Activated CD4-positive, alpha-beta T cell treated with anti-CD3 and anti-CD28 coated beads for 24 hours (primary cell): ENCODE measurements at places on chromosomes 12 and 14.

GRCh38 chr12:47144769-47145168 lies 65.0 kb upstream of the AMIGO2 start:
- no peak for DNase-seq

GRCh38 chr12:11777451-11777850 lies 128.0 kb downstream of the ETV6 start:
- DNase-seq = no peak

- no peak for DNase-seq
These were observed 2.3 kb downstream of the PTMS start for GRCh38 chr12:6768437-6768914.

DNA sequence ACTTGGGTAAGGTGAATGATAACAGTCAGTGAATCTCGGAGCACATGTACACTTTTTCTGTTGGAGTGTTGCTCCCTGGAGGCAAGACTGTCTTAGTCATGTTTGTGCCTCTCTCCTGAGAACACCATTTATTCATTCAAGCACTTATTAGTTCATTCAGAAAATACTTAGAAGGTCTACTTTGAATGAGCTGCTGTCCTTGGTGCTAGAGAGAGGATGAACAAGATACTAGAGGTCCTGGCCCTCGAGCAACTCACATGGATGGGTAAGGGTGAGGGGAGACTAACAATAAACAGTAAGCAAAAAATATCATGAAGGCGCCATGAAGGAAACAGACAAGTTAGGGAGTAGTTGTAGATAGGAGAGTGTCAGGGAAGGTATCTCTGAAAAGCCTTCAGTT lies 17.1 kb upstream of the SAMD4A start:
- DNase-seq = no peak

GRCh38 chr12:109815757-109816617 lies 17.2 kb downstream of the TRPV4 start:
- DNase-seq = no peak

DNA sequence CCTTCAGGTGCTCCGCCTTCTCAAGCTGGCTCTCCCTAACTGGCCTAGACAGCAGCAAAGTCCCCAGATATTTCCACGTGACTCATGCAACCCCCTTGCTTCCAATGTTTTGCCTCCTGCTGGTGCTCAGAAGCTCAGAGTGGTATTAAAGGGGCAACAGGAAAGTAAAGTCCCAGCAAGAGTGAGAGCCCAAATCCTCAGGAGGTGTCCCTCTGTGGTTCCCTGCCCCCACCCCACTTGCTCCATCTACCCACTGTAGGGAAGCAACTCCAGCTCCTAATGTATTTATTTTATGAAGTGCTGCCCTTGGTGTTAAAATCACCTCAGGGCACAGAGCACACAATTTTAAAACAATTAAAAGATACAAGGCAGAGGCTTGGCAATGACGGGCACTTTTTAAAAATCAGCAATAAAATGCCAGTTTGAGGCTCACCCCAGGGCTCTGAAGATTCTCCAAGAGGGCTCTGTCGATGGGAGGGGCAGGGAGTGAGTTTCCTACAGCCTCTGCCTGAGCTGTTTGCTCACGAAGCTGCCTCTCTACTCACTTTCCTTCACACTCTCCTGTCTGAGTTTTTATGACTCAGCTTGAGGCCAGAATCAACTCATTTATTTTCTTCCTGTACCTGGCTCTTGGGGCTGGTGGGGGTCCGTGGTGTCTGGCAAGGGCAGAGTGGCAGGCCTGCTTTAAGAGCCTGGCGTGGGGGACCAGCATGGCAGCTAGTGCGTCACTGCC lies 81.9 kb upstream of the MAX start:
- no peak for DNase-seq

DNA sequence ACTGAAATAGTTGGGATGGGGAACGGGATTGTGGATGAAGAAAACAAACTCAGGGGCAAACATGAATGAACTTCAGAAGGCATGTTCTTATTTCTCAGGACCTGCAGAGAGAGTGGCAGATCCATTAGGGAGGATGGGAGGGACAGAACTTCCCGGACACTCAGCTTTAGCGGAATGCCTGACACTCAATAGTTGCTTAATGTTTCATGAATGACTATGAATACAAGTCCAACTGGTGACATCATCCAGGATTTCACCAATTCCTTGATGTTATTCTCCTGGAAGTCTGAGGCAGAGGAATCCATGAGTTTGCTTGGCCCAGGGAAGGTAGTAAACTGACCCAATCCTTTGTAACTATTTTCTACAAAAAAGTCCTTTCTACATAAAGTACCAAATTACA lies 37.8 kb upstream of the LRRC10 start:
- no peak for DNase-seq

DNA sequence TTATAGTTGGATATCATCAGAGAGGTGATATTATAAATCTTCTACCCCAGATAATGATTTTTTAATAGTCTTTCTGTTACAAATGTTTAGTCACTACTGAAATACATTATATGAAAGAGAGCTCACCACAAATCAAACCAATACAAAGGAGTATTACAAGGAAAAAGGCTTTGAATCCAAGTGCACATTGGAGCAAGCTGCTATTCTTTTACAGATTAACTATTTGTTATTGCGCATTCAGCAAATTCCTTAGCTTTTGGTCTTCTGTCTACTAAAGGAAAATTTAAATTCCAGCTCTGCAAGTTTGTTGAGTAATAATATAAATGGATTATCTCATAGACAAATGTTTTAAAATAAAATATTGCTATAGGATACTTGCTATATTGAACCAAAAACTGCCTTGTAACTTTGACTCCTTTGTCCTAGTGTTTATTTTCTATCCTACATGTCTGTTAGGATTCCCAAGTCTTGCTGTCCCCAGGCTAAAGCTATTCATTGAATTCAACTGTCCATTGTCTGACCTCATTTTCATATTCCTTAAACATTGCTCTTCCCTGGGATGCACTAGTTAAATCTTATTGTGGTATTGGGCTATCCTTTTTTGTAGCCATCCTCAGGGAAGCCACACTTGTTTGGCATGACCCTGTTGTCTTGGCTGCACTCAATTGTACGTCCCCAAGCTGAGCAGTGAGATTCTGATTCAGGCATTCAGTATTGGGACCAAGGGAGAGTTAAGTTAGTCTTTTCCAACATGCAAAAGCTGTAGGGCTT lies 41.5 kb downstream of the PDE3A start:
- DNase-seq = no peak

DNA sequence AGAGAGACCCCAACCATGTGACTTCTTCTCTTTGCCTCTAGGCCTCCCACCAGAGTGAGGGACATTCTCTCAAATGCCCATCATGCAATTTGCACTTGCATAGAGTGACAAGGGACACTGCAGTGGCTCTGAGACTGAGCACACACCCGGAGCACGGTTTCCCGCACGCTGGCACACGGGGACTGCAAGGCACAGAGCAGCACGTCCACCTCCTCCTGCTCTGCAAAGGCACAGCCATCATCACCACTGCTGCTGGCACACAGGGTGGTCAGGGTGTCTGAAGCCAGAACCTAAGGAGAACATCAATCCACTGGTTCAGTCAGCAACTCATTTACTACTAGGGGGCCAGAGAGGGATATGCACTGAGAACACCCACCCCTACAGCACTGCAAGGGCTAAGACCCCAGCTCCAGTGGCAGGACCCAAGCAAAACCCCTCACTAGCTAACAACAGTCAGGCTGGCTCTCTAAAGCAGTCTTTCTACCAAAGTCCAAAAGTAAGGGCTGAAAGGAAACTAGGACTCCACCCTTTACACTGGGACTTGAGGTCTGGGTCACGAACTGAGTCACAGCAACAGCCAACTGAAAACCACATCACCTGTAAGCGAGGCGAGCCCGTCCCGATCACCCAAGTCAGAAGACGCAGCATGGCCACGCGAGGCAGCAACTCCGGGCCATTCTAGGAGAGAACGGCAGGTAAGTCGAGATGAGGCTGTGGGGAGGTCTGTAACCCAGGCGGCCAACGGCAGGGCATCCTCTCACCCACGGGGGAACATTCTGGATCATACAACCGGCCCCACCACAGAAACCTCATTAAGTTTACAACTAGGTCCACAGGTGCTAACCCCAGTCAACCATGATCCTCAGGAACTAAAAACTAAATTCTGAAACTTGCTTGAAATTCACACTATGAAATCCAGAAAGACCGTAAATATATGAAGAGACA lies 37.9 kb downstream of the GCN1 start:
- DNase-seq = no peak

GRCh38 chr14:91232052-91232451 lies 12.5 kb downstream of the GPR68 start:
- no peak for DNase-seq

GRCh38 chr14:58238252-58239243 lies 6.1 kb upstream of the PSMA3 start:
- DNase-seq = no peak

DNA sequence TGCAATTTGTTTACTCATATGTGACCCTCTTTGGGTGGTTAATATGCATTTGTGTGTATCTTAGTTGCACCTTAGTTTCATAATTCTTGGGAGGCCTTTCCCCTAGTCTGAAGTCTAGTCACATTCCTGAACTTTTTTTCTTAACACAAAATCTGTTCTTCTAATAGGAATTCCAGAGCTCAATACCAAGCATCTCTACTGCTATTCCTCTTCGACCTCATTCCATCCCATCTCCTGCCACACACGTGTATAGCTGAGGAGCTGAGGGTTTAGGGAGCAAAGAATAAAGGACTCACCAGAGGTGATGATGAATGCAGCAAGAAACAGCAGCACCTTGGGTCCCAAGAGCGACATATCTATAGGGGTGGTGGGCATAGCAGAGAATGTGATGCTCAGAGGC lies 875 bp downstream of the MFAP5 start:
- no peak for DNase-seq

DNA sequence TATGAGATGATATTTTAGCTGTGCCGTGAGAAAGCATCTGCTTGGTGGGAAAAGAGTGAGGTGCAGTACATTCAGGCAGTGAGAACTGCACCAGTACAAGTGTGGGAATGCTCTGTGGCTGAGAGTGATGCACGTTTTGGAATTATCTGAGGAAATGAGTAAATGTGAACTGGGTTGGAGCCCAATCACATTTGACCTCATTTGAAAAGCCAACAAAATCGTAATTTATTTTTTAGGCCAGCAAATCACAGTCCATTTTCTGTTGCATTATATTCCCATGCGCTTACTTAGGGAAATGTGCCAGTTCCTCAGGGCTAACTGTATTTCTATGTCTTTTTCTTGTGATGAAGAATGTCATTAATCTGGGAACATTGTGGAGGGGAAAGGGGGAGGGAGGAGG lies 77.3 kb downstream of the SNAPC1 start:
- DNase-seq = no peak

GRCh38 chr12:75694534-75695268 lies 183.3 kb upstream of the KRR1 start:
- no peak for DNase-seq

DNA sequence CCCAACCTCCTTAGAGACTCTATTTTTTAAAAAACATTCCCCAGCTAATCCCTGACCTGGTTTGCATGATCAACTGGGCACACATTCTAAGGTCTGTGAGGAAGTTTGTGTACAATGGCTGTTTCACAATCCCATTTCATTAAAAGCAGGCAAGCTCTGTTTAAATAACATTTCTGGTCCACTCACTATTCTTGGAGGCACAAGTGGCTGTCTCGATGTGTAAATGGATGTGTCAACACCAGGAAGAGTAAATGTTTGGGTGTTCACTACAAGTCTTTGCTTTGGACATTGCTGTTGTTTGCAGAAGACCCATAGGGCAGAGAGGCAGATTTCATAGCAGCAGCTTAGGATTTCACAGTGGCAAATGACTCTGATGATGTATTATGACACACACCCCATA lies 98.3 kb downstream of the PDZRN4 start:
- no peak for DNase-seq

DNA sequence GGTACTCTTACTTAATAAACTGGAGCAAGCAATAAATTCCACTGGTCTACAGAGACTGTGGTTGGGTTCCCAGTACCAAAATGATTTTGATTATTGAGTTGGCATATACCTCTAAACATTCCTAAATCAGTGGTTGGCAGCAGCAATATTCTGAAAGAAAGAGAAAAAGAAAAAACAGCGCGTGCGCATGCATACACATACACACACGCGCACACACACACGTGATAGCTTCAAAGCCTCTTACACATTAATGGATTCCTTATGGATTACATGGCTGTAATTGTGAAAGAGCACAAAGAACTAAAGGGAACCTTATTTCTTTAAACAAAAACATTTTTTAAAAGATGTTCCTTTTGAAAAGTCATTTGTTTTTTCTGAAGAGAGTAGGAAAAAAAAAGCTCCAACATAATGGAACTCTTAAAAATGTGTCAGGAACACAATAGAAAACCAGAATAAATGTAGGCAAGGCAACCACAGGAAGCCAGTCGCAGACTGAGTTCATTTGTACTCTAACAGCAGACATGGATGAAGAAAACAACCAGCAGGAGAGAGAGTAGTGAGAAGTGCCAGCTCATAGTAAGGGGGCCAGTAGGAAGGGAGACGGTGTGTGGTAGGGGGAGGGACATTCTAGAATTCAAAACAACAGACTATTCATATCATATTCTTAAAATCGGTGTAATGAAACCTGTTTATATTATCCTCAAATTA lies 80.0 kb downstream of the DRAM1 start:
- no peak for DNase-seq

GRCh38 chr12:120668868-120669840 lies 17.8 kb upstream of the MLEC start:
- no peak for DNase-seq

DNA sequence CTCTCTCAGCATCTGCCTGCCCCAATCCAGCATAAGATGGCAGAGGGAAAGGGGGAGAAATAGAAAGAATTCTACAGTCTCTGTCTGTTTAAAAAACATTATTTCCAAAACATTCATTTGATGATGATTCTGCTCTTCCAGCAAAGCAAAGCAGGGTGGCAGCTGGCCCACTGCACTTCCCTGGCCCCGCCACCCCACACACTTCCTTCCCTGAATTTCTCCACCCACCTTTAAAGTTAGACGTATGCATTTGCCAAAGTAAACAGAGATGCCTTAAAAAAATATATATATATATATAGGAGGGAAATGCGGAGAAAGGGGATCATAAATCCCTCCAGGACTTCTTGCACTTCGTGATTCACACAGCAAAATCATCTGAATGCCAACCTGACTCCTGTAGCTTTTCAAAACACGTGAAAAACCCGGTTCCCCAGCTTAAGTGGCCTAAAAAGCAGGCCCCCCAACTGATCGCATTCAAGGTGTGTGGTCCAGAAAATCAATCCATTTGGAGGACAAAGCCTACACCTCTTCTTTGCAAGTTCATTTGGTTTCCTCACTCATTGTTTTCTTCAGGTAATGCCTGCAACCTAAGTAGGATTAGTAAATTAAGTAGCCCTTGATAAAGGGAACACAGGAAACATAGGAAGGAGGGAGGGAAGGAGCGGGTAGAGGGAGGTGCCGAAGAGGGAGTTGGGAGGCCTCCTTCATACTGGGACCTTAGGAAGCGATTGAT lies 68.8 kb downstream of the LLPH start:
- no peak for DNase-seq

- DNase-seq = no peak
These were observed 165.0 kb upstream of the GZMB start for GRCh38 chr14:24798911-24799462.
